Fibroblast of skin of left quadriceps (primary cell): ENCODE measurements at places on chromosomes 2 and 18.
A peak's percentile ranks its signal among the peaks of the same experiment; 100 is the strongest.

- DNase-seq = no peak
These were observed 42.1 kb downstream of the NPAS2 start for GRCh38 chr2:100862081-100862480.

DNA sequence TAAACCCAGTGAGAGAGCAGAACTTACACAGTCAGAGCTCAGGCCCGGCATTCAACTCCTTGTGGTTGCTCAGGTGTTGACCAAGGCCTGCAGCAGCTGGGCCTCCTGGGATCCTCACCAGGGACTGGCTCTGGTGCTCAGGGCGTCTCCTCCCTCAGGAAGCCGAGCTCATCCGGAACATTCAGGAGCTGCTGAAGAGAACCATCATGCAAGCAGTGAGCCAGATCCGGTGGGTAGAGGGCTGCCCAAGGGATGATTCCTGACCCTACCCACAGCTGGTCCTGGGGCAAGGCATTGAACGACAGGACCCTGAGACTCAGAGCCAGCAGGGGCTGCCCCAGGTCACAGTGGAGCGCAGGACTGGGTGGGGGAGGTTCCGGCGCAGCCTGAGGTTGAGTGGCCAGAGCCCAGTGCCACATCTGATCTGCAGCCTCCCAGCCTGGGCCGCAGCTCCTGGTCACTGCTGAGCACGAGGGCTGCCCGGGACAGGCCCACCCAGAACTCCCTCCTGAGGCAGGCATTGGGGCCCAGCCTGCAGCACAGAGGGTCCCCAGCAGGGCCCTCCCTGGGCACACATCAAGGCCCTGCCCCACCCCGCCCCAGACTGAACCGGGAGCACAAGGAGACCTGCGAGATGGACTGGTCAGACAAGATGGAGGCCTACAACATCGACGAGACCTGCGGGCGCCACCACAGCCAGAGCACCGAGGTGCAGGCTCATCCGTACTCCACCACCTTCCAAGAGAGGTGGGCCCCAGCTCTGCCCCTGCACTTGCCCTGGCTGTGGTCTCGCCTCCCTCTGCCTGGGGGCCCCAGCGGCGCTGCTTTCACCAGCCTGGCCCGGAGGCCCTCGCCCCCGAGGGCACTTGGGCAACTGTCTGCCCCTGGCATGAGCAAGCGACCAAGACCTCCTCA lies 2.4 kb downstream of the TEKT4 start:
- no peak for DNase-seq

GRCh38 chr2:172431463-172431862 lies 4.1 kb downstream of the ITGA6 start:
- no peak for DNase-seq

DNA sequence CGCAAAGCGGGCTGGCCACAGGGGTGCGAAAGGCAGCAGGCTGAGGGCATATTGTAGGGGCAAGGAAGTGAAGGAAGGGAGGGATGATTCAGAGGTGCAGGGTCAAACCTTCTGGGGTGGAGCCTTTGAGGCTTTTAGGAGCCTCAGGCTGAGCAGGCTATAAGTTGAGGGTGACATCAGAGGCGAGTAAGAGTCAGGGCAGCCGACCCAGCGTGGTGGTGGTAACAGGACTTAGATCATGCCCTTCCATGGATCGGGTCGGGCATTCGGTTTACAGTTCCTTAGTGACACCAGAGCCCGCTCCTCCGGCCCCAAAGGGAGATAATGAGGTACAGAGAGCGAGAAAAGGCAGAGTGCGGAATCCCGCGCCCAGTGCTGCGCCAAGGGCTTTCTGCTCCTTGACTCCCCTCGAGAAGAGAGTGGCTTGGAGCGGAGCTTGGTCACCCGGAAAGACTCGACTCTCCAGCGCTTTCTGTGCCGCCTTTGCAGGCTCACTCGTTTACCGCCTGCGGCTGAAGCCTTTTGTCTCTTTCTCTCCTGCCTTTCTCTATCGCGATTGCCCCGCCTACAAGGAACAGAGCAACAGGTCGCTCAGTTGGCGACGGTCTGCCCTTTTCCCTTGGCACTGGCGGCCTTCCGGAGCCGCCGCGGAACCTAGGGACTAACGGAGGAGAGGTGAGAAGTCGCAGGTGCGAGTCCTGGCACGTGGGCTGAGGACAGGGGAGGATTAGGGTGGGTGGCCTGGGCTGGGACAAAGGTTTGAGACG lies 720 bp downstream of the LBX2 start:
- DNase-seq = no peak

DNA sequence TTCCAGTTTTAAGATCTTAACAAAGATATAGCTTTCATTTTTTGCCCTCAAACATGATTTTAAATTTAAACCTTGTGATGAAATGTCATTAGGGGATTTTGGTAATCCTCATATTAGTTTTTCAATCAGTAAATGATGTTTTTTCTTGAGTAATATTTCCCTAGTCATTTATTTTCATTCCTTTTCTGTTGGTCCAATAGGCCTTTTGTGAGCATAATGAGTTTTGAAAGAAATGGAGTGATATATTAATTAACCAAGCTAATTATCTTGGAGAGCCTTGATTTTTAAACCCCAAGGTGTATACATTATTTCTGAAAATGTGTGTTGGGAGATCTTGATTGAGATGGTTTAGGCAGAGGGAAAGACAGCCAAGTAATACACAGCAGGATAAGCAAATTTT lies 46.3 kb downstream of the DCC start:
- no peak for DNase-seq

GRCh38 chr18:48855422-48856377 lies 95.1 kb downstream of the SMAD7 start:
- DNase-seq = no peak

- DNase-seq = no peak
These were observed 72.6 kb downstream of the SLC66A2 start for GRCh38 chr18:79878741-79879378.

- no peak for DNase-seq
These were observed 41.6 kb downstream of the DHRS9 start for GRCh38 chr2:169110916-169111315.

DNA sequence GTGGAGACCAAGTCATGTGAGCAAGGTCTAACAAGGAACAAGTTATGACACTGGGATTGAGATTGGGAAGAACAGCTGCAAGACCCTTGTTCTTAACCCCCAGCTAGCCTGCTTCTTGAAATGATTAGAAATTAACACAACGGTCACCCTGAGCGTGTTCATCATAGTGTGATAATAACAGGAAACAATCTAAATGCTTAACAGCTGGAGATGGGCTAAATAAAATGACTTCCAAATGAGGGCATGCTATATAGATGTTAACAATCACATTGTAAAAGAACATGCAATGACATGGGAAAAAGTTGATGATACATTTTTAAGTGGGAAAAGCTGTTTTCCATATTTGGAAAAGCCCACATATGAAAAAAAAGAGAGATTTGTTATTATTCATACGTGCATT lies 47.6 kb downstream of the RPL37A start:
- peak; percentile 75 for DNase-seq

- DNase-seq = no peak
These were observed 69.9 kb downstream of the LIMS1 start for GRCh38 chr2:108604196-108604595.

- DNase-seq = no peak
These were observed 11.6 kb downstream of the RAB12 start for GRCh38 chr18:8620845-8621244.

DNA sequence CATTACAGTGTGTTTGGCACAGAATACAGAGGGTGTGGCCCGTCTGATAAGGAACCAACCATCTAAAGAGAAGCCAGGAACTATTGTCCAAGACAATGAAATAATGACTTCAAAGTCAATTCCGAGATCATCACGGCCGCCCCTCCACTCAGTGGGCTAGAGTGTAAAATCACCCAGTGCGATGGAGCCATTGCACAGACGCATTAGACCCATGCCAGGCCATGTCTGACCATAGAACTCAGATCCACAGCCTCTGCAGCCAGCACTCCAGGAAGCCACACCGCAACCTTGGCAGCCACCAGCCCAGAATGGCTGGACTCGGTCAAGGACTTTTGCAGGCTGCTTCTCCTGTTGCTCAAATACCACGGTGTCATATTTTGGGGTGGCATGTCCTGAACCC lies 835.7 kb downstream of the DCDC2C start:
- no peak for DNase-seq

GRCh38 chr18:61546590-61546989 lies 213.4 kb downstream of the CDH20 start:
- DNase-seq = peak; percentile 67

GRCh38 chr18:71625556-71626090 lies 918.5 kb downstream of the CBLN2 start:
- DNase-seq = no peak

DNA sequence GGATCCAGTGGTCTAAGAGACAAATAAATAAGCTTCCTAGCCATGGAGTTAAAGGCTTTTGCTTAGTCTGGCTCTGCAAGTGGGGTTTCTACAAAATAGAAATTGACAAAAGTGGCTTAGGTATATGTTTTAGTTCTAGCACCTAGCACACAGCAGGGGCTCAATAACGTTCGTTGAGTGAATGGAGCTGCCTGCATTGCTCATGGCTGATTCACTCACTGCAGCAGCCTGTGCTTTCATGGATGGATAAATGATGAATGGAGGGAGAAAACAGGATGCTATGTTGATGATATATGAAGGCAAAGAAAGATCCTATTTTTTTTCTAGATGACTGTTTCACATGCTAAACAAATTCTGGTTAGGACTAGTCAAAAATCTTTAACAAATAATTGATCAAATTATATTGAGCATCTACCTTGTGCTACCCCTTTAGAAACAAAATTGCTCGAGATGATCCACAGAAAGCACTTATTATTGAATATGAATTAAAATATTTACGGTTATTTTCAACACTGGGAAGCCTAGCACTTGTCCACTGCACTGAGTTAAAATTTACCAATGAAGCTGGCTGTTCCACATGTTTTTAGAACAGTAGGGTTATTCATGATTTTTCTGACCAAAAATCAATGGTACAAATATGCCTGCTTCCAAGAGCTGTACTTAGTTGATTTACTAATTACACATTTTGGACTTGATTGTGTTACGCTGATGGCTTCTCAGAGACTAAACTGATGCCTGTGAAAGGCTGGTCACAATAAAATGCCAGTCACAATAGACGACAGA lies 39.6 kb downstream of the HDHD2 start:
- DNase-seq = peak; percentile 2

DNA sequence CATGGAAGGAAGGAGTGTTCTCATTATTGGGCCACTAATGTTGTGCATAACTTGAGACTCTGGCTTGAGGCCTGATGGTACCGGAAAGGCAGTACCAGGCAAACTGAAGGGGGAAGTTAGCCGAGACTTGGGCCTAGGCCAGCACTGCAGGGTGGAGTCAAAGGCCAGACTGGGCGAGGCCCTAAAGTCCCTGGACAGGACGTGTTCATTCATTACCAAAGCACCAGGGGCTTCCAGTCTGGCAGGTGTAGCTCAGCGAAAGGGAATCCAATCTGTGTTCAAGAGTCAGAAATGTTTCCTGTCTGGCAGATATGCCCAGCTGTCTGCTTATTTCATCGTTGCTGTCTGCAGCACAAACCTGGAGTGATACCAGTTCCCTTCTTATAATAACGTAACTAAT lies 4.7 kb upstream of the ITSN2 start:
- no peak for DNase-seq

- peak; percentile 87 for DNase-seq
These were observed 382.1 kb downstream of the OSR1 start for GRCh38 chr2:18976168-18976961.

- no peak for DNase-seq
These were observed 180.9 kb downstream of the PDE1A start for GRCh38 chr2:182245963-182246362.

DNA sequence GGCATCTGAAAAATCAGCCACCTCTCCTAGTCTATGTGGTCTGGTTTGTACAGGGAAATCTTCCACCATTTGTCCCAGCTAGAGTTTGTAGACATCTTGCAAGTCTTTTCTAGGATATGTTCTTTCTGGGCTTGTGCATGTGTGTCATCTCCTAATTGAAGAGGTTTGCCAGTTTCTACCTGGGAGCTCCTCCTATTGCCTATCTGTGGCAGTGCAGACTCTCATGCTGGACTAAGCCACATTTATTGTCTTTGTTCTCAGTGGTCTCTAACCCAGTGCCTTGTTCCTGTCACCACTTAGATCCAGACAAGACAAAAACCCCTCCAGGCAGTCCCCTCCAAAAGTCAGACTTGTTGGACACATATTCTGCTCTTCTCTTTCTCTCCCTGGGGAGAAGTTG lies 72.0 kb upstream of the MRPS9 start:
- no peak for DNase-seq

GRCh38 chr2:136110526-136110925 lies 7.4 kb downstream of the CXCR4 start:
- no peak for DNase-seq

GRCh38 chr18:77250926-77251729 lies 1.5 kb downstream of the GALR1 start:
- no peak for DNase-seq

DNA sequence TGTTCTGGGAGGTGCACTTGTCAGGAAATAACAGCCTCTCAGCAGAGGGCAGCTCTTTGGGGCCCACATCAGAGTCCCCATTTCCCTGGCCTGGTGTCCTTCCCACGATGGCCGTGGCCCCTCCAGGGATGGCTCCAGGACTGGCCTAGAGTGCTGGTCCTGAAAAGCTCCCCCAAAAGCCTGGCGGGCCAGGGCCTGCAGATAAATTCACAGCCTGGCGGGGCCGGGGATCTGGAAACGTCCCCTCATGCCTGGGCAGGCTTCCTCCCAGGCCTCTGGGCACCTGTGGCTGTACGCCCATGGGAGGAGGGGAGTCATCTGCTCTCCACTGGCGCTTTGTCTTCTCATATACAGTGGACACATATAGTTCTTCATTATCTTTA lies 52.6 kb upstream of the HS6ST1 start:
- no peak for DNase-seq

GRCh38 chr2:154381931-154382794 lies 316.3 kb upstream of the KCNJ3 start:
- no peak for DNase-seq

- no peak for DNase-seq
These were observed 22.2 kb upstream of the DNAH6 start for GRCh38 chr2:84494070-84494469.

DNA sequence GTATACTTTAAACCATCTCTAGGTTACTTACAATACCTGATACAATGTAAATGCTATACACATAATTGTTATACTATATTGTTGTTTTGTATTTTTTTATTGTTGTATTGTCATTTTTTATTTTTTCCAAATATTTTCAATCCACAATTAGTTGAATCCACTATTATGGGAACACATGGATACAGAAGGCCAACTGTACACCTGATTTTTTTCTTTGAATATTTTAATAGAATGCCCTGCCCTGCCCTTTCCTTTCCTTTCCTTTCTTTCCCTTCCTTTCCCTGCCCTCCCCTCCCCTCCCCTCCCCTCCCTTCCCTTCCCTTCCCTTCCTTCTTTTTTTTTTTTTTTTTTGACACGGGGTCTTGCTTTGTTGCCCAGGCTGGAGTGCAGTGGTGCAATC lies 120.2 kb downstream of the SLC4A3 start:
- no peak for DNase-seq

DNA sequence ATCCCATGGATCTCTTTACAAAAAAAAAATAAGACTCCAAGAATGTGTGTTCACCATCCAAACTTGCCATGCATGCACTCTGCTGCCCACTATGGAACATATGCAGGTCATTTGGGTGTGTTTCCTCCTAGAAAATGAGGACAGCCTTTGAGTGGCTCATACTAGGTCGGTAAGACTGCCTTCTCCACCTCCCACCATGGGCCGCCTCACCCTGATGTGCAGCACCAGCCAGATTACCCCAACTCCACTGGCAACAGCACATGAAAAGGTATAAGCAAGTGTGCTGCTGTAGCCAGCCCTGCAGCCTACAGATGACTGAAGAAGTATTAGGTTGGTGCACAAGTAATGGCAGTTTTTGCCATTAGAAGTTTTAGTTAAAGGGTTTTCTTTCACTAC lies 214.2 kb downstream of the ATAD2B start:
- no peak for DNase-seq

- DNase-seq = peak; percentile 98
These were observed 71.0 kb upstream of the ITM2C start for GRCh38 chr2:230793572-230794359.
